Activated CD4-positive, alpha-beta T cell treated with anti-CD3 and anti-CD28 coated beads, Interleukin-2, amount 50 U/mL, for 24 hours (primary cell): ENCODE measurements at places on chromosomes 5 and 9.

DNA sequence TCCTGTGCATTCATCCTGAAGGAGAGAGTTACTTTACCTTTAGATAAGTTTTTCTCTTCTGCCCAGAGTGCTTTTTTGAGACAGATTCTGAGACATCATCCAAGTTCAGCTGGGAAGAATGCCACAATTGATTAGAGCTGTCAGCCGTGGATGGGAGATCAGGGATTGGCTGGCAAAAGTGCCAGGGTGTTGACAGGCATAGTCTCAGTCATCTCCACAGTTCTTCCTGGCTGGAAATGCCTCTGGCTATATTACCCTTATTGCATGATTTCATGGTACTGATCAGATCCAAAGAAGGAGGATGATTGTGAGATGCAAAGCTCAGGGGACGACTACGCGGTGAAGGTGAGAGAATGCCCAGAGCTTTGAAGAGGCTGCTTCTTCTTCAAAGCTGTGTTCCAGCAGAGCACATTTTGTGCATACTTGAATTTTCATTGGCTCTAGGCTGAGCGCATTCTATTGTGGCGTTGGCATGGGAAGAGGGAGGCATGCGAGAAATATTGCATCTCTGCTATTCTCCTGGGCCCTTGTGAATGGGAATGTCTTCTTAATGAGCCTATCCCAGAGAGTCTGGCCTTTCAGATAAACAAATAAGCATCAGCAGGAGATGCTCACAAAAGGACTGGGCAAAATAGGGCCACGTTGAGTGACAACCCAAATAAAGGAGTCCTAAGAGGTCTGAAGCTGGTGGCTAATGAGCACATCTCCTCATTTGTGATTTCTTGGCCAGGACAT, 82.1 kb downstream of the GRIA1 start:
- DNase-seq: no peak

GRCh38 chr5:176792655-176793342, 17.6 kb upstream of the UNC5A start:
- DNase-seq: no peak

DNA sequence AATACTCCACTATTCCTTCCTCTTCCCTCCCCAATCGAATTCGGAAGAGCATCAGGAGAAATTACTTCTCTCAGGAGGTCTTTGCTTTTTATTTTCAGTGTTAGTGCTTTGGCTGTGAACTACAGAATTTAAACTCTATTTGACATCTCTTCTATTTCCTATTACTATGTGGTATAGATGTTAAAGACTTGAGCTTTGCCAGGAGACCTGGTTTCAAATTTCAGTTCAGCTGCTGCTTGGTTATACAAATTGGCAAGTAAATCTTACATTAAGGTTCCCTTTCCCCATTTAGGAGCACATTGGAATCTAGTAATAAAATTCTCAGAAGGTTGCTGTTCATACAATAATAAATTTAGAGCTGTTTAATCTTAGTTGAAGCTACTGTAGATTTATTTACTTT, 13.1 kb downstream of the UHRF2 start:
- DNase-seq: no peak

GRCh38 chr5:150215979-150216944, 26.4 kb downstream of the SLC6A7 start:
- no peak for DNase-seq

DNA sequence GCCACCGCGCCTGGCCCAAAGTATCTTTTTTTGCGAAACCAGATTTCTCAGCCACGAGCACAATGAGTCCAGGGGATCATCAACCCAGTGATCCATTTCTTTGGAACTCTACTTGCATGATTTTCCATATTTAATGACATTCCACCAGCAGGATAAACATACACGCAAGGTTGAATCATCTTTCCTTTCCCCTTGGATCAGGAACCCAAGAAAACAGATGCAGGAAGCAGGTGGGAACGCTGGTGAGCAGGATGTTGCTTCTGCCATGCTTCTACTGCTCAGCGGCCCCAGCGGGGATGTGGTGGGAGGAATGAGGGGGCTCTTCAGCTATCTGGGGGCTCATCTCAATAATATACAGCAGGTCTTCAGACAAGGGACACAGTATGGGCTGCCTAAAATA, 118.2 kb downstream of the SEC61B start:
- DNase-seq: no peak

- no peak for DNase-seq
These were observed 116.6 kb downstream of the ESM1 start for GRCh38 chr5:54868511-54869483.

- no peak for DNase-seq
These were observed 25.2 kb downstream of the GIN1 start for GRCh38 chr5:103094737-103095136.

DNA sequence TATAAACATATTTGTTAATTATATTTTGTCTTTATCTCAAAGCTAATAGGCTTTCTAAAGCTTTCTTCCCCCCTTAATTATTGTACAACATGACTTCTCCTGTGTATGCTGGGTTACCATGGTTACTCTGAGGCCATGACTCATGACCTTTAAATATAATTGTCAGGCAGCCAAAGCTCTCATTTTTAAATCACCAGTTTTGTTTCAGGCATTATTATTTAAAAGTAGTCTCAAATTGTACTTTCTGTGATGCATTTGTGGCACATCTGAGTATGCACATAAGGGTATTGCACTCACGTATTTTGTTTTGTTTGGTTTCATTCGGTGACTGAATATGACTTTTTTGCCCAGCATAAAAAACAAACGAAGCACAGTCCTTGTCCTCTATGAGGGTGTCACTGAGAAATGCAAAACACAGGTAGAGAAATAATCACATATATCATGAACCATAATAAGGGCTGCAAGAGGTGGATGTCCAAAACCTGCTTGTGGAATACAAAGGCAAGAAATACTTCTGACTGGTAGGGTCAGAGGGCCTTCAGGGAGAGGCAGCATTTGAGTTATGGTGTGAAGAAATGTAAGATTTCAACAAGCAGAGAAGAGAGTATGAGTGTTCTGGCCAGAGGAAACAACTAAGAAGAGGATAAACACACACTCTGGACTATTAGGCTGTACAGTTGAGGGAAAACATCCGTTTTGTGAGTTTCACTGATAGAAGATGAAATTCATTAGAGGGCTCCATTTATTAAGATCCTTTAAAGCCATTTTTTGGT, 2.1 kb downstream of the CCDC192 start:
- no peak for DNase-seq

DNA sequence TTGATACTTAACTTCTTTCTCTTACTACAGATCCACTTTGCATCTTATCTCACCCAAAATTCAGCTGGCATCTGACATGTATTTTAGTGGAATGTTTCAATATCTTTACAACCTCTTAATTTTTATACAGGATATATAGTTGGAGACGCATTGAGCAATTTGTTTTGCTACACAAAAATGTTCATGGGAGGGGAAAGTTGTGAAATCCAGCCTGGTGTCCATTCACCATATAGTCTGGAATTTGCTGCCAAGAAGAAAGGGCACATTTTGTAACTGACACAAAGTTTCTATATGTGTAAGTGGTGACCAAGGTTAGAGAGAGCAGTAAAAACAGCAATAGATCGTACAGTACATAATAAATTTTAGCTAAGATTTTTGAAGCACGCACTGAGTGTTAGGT, 14.0 kb upstream of the CHD1 start:
- DNase-seq: no peak

GRCh38 chr5:109027983-109028607, 280.4 kb downstream of the FER start:
- DNase-seq: no peak

DNA sequence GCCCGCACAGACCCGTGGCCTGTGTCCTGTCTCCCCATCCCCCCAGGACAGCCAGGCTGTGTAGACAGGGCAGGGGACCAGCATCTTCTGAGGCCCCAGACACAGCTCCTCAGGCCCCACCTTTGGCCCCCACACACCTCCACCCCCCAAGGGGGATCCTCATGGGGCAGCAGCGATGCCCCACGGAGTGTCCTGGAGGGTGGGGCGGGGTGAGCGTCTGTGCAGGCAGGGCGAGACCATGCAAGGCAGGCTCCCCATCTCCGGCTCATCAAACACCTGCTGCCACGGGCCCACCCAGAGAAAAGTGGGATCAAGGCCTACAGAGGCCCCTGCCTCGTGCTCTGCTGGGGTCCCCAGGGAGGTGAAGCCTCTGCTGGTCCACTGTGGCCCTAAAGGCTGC, 118.7 kb upstream of the FOXD4L5 start:
- no peak for DNase-seq

- no peak for DNase-seq
These were observed 45.0 kb downstream of the ELL2 start for GRCh38 chr5:95916687-95917085.
